ENCODE measurements at places on chromosomes 6 and 20.

GRCh38 chr6:170080828-170081371 lies 210.0 kb downstream of the DLL1 start:
- DNase-seq = no peak
- H3K36me3 ChIP-seq = no peaks in the 10 kb centered on the region
- no peaks in the 10 kb centered on the region for H3K27me3 ChIP-seq
- H3K4me1 ChIP-seq = no peaks in the 10 kb centered on the region

GRCh38 chr20:7038029-7038428 lies 270.5 kb downstream of the BMP2 start:
- no peaks in the 10 kb centered on the region for H3K4me1 ChIP-seq
- no peaks in the 10 kb centered on the region for H3K36me3 ChIP-seq

DNA sequence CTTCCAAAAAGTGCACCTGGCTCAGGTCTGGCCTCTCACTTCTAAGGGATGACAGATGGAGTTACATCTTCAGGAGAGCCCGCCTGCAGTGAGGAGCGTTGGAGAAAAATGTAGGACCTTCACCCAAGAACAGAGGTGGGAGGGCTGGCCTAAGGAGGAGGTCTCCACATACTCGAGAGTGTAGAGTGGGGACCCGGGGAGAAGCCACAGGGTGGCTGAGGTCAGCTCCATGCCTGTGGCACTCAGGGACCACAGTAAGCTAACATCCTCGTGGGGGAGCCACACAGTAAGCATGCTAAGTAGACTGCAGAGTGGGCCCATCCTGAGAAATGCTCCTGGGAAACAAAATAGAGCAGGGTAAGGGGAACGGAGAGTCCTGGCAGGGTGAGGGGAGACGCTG lies 24.0 kb downstream of the AAR2 start:
- no peaks in the 10 kb centered on the region for H3K27me3 ChIP-seq
- peaks cover 3% of the 10 kb centered on the region for H3K36me3 ChIP-seq
- no peak overlapping the region for H3K4me3 ChIP-seq
- no peak for DNase-seq

DNA sequence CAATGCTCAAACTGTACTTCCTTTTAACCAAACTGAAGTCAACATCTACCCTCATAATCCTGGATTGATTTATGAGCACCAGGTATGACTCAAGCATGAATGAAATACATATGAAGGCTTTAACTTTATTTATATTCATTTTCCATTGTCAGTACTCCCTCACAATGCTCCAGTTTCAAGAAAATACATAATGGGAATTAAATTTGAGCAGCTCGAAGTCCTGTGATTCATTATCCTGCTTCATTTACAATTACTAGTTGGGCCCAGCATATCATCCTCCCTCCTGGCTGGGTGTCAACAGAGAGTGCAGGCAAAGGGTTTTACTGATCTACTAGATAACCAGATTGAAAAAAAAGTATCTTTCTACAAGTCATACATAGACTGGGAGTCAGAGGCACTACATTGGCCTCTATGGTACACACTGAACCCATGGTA lies 10.1 kb downstream of the SAMHD1 start:
- H3K27me3 ChIP-seq = no peaks in the 10 kb centered on the region
- peak; percentile 42 for DNase-seq
- H3K36me3 ChIP-seq = no peaks in the 10 kb centered on the region
- H3K4me3 ChIP-seq = no peak overlapping the region
- H3K4me1 ChIP-seq = peaks cover 5% of the 10 kb centered on the region
- H3K27ac ChIP-seq = no peak overlapping the region

GRCh38 chr20:61210862-61211261 lies 41.2 kb upstream of the CDH4 start:
- H3K4me3 ChIP-seq = no peak overlapping the region
- no peaks in the 10 kb centered on the region for H3K4me1 ChIP-seq
- H3K36me3 ChIP-seq = no peaks in the 10 kb centered on the region
- no peak for DNase-seq
- no peak overlapping the region for H3K27ac ChIP-seq

- DNase-seq = no peak
- no peaks in the 10 kb centered on the region for H3K27me3 ChIP-seq
- H3K4me1 ChIP-seq = no peaks in the 10 kb centered on the region
- H3K27ac ChIP-seq = no peak overlapping the region
Measured at GRCh38 chr20:57897891-57898290, 188.1 kb upstream of the PMEPA1 start.

GRCh38 chr6:85329196-85329595 lies 120.7 kb upstream of the NT5E start:
- H3K27ac ChIP-seq = no peak overlapping the region
- peaks cover 3% of the 10 kb centered on the region for H3K27me3 ChIP-seq
- DNase-seq = no peak
- H3K4me1 ChIP-seq = no peaks in the 10 kb centered on the region

DNA sequence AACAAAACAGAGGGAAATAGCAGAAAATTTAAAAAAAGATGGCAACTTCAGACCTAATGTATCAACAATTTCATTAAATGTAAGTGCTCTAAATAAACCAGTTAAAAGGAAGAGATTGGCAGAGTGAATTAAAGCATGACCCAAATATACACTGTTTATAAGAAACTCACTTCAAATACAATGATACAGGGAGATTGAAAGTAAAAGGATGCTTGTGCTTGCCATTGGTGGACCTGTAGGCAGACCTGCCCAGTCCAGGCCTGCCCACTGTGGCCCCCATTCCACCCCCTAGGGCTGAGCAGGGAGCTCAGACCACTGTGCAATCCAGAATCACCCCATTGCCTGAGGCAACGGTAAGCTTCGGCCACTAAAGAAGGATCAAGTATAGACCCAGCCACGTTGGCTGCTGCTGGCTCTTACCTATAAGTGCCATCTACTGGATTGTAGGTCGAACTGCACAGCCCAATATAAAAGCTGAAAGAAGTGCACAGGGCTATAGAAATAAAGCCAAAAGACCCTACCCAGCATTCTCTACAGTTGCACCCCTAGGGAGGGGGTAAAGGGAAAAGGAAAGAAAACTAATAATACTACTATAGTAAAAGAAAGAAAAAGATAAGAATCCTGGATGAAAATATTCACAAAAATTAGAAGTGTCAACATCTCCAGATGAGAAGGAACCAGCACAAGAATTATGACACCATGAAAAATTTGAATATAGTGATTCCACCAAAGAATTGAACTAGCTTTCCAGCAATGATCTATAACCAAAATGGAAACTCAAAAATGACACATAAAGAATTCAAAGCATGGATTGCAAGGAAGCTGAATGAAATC lies 36.1 kb downstream of the PSMB1 start:
- H3K27me3 ChIP-seq = no peaks in the 10 kb centered on the region
- no peak overlapping the region for H3K27ac ChIP-seq
- no peaks in the 10 kb centered on the region for H3K4me1 ChIP-seq

GRCh38 chr6:16514249-16514648 lies 247.0 kb downstream of the ATXN1 start:
- H3K36me3 ChIP-seq = peaks cover 10% of the 10 kb centered on the region
- H3K27ac ChIP-seq = no peak overlapping the region
- no peak overlapping the region for H3K4me3 ChIP-seq
- peak; percentile 33 for DNase-seq
- H3K4me1 ChIP-seq = peaks cover 2% of the 10 kb centered on the region

Measured in SK-N-SH (cell line).